ENCODE measurements at places on chromosomes 7 and 10.

- DNase-seq: no peak
Measured at GRCh38 chr10:112202561-112203241, 19.1 kb upstream of the GPAM start.

GRCh38 chr7:51229106-51229537 is 87.5 kb downstream of the COBL start:
- no peak for DNase-seq

DNA sequence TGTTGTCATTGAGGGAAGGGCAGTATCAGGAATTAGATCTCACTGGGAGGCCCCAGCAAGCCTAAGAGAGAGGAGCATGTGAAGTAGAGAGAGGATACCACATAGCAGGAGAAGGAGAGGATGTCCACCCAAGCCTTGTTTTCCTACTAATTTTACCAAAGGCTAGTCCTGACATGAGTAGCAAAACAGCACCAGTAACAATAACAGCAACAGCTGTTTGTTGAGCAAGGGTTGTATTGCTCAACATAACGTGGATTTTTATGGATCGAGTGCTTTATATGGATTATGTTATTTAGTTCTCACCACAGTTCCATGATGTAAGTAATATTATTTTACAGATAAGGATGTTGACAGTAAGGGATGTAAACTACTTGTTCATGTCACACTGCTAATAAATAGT is 135.2 kb upstream of the DLX6 start:
- no peak for DNase-seq

- no peak for DNase-seq
Measured at GRCh38 chr10:51768886-51769465, 69.6 kb upstream of the CSTF2T start.

- no peak for DNase-seq
Measured at GRCh38 chr7:12423355-12423996, 19.8 kb upstream of the VWDE start.

- DNase-seq: no peak
Measured at GRCh38 chr7:132456418-132456817, 119.9 kb downstream of the PLXNA4 start.

DNA sequence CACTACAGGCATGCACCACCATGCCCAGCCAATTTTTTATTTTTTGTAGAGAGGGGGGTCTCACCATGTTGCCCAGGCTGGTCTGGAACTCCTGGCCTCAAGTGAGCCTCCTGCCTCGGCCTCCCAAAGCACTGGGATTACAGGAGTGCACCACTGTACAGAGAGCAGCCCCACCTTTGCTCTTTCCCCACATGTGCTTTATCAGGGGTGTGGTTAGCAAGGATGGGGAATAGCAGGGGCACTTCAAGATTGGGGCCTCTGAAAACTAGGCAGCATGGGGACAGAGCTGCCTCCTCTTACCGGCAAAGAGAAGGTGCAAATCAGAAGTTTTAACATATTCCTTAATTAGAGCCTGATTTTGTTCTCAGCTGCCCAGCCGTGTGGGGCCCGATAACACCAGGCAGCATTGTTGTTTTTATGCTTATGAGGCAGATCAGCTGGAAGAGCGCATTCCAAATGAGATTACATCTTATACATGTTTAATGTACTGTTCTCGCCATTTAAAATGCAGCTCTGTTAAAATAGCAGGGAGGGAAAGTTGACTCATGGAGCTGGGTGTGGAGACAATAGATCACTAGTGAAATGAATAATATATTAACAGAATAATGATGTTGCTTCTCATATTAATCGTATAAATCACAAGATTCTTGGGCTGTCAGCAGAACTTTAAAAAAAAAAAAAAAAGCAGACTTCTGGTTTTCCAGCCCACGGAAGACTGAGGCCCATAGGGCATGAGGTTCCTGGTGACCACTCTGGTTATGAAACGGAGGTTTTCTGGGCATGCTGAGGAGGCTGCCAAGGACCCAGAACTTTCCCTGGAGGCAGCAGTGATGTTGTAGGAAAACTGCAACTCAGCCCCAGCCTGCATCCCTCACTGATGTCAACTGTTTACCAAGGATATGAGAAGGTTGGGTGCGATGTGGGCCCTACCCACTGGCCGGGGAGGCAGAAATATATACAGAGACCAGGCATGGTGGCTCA is 62.5 kb downstream of the TMEM130 start:
- no peak for DNase-seq

DNA sequence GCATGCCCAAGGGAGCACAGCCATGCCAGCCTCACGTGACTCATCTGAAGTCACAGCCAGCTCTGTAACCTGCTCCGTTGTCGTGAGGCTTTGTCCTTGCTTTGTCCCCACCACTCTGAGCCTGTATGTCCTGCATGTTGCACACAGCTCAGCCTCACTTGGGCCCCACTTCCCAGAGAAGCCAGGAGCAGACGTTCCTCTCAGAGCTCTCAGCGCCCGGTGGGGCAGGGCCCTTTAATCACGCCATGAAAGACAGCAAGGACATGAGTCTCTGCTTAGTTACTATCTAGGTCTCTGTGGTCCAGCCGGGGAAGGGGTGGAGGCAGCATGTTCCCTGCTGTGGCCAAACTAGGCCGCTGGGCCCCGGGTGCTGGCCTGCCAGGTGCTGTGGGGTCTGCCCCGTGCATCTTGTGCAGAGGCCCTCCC is 127.4 kb upstream of the FAM20C start:
- DNase-seq: no peak

DNA sequence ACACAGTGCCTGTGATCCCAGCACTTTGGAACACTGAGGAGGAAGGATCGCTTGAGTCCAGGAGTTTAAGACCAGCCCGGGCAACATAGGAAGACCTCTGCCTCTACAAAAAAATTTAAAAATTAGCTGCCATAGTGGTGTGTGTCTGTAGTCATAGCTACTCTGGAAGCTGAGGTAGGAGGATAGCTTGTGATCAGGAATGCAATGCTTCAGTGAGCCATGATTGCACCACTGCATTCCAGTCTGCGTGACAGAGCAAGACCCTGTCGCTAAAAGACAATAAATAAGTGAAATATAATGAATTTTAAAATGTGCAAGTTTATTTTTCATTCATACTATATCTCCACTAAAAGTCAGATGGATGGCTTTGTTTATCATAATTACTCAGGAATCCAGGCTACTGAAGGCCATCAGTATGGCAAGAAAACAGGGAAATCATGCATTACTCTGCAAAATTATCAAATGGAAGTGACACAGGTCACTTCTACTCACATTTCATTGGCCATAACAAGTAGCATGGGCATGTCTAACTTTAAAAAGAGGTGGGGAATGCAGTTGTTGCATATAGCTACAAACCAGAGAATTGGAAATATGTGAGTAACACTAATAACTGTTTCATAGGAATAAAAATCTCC is 32.9 kb upstream of the FAM3C start:
- no peak for DNase-seq

- no peak for DNase-seq
Measured at GRCh38 chr10:129850316-129850715, 113.8 kb downstream of the EBF3 start.

- no peak for DNase-seq
Measured at GRCh38 chr7:78588393-78588792, 789.8 kb downstream of the PHTF2 start.

GRCh38 chr7:155992538-155992937 is 180.3 kb upstream of the SHH start:
- no peak for DNase-seq

GRCh38 chr10:109922358-109922975 is 844 bp downstream of the XPNPEP1 start:
- DNase-seq: no peak

GRCh38 chr10:90937645-90938258 is 16.9 kb upstream of the ANKRD1 start:
- no peak for DNase-seq

DNA sequence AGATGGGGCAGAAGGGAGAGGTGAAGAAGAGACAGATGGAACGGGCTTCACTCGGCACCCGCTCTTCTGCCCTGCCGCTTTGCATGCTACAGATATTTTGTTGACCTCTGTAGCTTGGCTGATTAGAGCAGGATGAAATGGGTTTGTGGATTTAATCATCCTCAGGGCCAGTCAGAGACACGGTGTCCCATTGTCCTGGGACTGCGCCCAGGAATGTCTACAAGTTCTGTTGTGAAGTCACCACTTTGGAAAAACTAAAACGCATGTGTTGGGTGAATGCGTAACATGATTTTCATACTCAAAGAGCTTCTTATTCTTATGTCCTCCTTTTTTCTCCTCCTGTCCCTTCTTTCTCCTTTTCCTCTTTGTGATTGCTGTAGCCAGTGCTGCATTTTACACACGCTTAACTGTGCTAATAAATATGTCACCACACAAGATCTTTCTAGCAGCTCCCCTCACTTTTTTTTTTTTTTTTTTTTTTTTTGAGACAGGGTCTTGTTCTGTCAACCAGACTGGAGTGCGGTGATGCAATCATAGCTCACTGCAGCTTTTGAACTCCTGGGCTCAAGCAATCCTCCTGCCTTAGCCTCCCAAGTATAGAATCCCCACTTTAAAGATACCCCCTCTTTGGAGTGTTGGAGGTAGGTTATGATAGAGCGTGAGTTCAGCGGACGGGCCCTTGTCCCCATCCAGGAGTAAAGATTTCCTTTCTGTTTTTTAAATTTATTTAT is 3.4 kb downstream of the CPA4 start:
- no peak for DNase-seq

DNA sequence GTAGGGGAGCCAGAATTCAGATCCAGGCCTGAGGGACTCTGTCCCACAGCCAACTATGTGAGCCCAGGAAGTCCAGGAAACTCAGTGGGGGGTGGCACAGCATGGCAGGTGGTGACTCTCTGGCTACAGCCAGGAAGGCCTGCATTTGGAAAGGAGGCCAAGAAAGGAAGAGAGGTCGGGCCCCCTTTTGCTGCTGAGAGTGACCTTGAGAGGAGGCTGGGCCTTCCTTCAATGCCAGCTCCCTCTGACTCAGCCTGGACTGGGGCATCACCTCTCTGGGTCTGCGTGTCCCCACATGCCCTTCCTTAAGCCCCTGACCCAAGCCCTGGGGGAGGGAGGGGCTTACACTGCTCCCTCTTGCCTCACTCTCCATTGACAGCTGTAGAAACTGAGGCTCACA is 6.4 kb upstream of the MYL10 start:
- DNase-seq: no peak

DNA sequence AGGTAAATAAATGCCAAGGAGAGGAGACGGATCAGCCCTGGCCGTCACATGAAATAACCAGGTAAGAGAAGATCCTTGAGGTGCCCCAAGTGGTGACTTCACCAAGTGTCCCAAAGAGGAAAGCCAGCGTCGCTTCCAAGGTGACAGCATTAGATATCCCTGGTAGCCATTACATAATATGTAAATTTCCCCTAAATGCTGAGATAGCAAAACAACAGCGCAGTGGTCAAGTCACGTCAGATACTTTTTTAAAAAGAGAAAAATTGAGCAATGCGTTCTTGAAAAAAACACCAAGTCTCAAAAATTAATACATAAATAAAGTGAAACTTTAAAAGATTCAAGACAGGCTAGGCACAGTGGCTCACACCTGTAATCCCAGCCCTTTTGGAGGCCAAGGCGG is 100.2 kb downstream of the HTR5A start:
- DNase-seq: no peak

DNA sequence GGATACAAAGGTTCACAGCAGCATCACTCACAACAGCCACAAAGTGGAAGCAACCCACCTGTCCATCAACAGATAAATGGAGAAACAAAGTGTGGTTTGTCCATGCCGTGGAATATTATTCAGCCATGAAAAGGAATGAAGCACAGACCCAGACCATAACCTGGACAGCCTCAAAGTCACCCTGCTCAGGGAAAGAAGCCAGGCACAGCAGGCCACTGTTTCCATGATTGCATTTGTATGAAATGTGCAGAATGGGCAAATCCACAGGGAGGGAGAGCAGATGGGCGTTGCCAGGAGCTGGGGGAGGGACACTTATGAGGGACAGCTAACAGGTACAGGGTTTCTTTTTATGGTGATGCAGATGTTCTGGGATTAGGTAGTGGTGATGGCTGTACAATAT is 30.3 kb downstream of the FOXL3 start:
- DNase-seq: no peak

GRCh38 chr10:93218386-93218785 is 144.7 kb downstream of the CYP26A1 start:
- no peak for DNase-seq

Measured in KG1 (cell line).